ENCODE measurements at places on chromosomes 12 and 14.

GRCh38 chr14:105012171-105012985 is 8.5 kb downstream of the CDCA4 start:
- DNase-seq: no peak

- no peak for DNase-seq
Observed at GRCh38 chr12:94231709-94232108, 83.3 kb downstream of the PLXNC1 start.

GRCh38 chr12:62694632-62695031 is 228.0 kb downstream of the MON2 start:
- no peak for DNase-seq

- DNase-seq: no peak
Observed at GRCh38 chr12:115657081-115658013, 620.1 kb downstream of the MED13L start.

GRCh38 chr12:77947746-77948145 is 117.1 kb downstream of the NAV3 start:
- no peak for DNase-seq

DNA sequence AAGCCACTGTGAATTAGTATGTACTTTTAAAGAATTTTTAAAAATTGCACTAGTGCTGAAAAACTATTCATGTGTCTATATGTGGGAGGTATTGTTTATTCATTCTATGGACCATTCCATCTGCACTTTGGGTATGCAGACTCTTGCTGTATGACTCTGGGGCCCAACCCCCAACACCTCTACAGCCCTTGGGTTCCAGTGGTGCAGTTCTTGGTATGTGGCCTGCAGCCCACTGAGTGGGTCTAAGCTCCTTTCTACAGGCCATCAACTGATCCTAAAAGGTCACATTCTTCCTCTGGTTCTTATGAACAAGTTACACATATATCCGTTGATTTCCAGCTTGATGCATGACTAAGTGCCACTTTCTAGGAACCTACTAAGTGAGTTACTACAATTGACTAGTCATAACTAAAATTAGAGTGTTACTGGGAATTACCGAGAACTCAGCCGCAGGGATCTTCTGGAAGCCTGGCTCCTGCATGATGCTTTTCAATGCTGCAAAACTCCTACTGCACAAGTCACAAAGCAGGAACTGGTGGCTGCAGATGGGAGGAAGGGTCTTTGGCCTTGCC is 62.4 kb upstream of the MED13L start:
- DNase-seq: no peak

DNA sequence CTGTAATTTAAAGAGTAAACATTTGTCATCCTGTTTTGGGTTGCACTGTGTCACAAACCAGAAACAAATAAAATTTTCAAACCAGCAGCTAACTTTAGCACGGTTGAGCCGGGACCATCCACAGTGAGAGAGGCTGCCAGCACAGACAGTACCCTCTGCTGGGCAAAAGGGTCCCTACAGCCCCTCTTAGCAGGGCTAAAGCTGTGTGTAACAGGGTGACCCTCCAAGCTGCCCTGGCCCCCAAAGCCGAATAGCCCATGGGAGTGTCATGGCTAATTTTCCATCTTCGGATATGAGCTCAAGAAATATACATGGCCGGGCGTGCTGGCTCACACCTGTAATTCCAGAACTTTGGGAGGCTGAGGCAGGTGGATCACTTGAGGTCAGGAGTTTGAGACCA is 157.1 kb upstream of the GRIN2B start:
- no peak for DNase-seq

DNA sequence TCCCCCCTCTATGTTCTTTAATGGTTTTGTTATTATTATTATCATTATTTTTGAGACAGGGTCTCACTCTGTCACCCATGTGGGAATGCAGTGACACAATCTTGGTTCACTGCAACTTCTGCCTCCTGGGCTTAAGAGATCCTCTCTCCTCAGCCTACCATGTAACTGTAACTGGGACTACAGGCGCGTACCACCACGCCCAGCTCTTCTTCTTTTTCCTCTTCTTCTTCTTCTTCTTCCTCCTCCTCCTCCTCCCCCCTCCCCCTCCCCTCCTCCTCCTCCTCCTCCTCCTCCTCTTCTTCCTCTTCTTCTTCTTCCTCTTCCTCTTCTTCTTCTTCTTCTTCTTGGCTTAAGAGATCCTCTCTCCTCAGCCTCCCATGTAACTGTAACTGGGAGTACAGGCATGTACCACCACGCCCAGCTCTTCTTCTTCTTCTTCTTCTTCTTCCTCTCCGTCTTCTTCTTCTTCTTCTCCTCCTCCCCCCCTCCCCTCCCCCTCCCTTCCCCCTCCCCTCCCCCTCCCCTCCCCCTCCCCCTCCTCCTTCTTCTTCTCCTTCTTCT is 5.4 kb upstream of the KRT7 start:
- DNase-seq: no peak

GRCh38 chr14:27392153-27392552 is 794.3 kb upstream of the NOVA1 start:
- DNase-seq: no peak

DNA sequence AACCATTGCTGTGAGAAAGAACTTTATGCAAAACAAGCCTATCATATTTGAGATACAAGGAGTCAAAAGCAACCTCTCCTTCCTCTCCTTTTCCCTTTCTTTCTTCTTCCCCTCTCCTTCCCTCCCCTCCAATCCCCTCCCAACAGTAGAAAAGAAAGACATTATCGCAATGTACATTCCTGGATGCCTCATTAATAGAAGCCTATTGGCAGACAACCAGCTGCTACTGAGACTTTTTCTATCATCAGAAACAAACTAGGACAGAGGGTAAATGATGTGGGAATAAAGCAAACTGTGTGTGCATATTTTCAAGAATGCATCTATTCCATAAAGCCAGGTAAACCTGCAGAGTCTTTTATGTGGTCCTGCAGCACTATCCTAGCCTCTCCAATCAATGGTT is 237.2 kb downstream of the ITPR2 start:
- no peak for DNase-seq

DNA sequence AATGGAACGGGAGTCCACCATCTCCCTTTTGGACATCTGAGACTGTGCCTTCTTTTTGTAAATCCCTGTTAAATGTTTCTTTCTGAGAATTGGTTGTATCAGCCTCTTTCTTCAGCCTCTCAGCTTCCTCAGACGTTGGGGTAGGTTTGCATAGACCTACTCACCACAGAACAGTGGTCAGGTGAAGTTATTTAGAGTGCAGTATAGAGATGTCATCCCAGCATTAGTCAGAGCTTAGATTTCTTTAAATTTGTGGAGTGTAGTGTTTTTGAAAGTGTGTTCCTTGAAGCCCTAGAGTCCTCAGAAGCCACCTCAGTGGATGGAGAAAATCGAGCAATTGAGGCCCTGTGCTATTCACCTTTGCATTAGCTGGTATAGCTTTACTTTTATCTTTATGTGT is 8.9 kb upstream of the EEA1 start:
- no peak for DNase-seq

GRCh38 chr12:31650918-31651317 is 8.6 kb upstream of the ETFBKMT start:
- DNase-seq: peak; percentile 24

DNA sequence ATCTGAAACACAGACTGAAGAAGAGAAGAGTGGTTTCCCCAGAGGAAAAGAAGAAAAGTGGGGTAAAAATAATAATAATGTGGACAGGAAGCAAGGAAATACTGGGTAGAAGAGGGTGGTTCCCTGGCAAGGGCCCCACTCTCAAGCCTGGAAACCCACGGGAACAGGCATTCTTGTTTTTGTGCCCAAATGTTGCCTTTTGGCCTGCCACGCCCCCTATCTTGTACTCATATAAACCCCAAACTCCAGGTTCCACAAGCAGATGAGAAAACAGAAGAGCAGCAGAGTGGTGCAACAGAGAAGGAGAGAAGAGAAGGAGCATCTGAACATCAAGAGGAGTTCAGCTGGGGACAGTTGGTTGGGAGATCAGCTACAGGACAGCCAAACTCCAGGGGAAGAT is 51.2 kb downstream of the NDUFA12 start:
- DNase-seq: no peak

GRCh38 chr14:74434294-74434693 is 8.3 kb upstream of the SYNDIG1L start:
- no peak for DNase-seq

GRCh38 chr14:61754627-61755381 is 7.4 kb upstream of the SNAPC1 start:
- DNase-seq: no peak

DNA sequence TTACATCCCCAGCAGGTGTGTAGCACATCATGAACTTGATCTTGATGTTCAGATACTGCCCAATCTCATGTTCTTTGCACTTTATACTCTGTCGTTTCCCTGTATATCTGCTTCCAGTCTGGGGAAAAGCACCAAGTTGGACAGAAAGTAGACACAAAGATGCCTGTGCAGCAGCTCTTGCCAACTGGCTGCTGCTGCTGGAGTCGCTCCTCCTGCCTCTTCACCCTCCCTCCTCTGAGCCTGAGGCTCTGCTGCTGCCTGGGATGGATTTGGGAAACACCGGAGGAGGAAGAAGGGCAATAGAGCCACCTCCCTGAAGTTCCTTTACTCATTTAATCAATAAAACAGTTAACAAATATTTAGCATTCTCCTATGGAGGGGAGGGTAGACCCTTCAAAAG is 32.4 kb downstream of the ADCK1 start:
- DNase-seq: peak; percentile 9

GRCh38 chr14:56821805-56822610 is 11.7 kb upstream of the OTX2 start:
- no peak for DNase-seq

DNA sequence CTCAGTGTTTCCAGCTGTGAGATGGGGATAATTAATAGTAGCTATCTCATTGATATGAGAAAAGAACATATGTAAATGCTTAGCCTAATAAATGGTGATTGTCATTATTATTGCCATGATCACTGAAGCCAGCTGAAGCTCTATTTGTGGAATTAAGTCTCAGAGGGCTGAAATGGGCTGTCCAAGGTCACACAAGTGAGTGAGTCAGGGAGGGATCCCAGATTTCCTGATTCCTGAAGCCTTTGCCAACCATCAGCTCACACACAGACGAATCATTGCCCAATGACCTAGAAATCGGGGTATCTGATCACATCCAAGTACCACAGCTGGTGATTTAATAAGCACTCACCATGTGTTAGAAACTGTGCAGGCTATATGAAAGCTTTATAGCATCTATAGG is 21.6 kb upstream of the TMEM229B start:
- no peak for DNase-seq

- DNase-seq: no peak
Observed at GRCh38 chr14:67242168-67242420, 859 bp downstream of the PALS1 start.

GRCh38 chr12:124236625-124237031 is 58.3 kb upstream of the RFLNA start:
- DNase-seq: no peak

- DNase-seq: no peak
Observed at GRCh38 chr12:57474430-57474829, 5.2 kb downstream of the ARHGAP9 start.

GRCh38 chr14:37051680-37052079 is 120.7 kb downstream of the SLC25A21 start:
- DNase-seq: no peak

GRCh38 chr14:46769292-46769691 is 117.7 kb upstream of the RPL10L start:
- DNase-seq: no peak

GRCh38 chr14:24253936-24254335 is 9.0 kb downstream of the TGM1 start:
- DNase-seq: no peak

DNA sequence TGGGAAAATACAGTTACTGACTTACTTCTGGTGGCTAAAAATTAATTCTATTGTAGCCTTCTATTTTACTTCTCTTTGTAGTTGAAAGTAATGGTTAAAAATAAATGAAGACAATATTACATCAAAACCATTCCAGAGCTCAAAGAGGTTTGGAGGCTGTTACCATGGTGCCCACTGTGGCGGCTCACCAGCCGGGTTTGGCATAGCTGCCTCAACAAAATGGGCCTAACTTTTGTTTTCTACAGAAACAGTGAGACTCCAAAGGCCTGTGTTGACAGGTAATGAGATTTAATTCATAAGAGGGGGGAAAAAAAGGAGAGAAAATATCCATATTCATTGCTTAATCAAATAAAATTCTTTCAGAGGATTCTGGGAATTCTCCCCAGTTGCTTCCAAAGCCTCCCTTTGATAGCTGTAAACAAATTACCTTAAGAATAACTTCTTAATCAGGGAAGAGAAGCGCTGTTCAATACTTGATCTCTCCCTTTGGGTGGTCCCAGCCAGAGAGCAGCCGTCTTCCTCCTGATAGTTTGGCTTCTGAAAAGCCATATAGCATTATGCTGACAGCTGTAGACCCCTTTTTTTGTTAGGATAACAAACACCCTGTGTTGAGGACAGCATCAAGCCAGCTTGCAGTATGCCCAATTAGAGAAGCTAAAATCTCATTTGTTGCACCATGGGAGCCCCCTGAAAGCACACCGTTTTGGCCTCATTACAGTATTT is 266.8 kb downstream of the NEDD1 start:
- DNase-seq: no peak

DNA sequence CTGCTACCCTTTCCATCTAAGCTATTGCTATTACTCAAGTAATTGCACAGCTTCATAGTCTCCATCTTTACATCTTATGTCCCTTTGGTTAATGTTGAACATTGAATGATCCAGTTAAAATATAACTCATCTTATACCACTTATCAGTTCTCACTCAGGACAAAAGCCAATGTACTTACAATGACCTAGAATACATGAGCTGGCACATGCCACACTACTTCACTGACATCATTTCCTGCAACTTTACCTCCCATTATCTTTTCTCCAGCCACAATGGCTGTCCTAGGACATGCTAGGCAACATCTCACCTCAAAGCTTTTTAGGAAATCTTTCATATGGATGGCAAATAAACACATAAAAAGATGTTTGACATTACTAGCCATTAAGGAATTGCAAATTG is 309.2 kb downstream of the FOXG1 start:
- DNase-seq: no peak

GRCh38 chr12:11693601-11694000 is 44.1 kb downstream of the ETV6 start:
- no peak for DNase-seq

- no peak for DNase-seq
Observed at GRCh38 chr14:100895411-100895810, 8.1 kb downstream of the RTL1 start.

- DNase-seq: peak; percentile 31
Observed at GRCh38 chr14:93645200-93645599, 143.1 kb downstream of the PRIMA1 start.

- DNase-seq: no peak
Observed at GRCh38 chr14:71225113-71225512, 317.9 kb downstream of the PCNX1 start.

DNA sequence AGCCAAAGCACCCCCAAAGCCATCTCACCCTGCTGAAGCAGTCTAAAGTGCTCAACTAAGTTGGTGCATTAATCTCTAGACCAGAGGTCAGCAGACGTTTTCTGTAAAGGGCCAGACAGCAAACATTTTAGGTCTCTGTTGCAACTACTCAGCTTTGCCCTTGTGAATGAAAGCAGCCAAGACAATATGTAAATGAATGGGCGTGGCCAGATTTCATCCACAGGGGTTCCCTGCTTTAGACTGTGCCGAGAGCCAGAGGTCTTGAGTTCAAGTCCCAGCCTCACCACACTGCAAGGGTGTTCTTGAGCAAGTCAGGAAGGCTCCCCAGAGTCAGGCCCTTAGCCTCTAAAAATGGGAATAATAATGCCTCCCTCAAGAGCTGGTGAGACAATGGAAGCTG is 166.2 kb downstream of the CHST11 start:
- DNase-seq: no peak

Data from stomach (tissue), 19 donors.